COR-L47 (cell line): ENCODE measurements at places on chromosomes 2 and 18.

GRCh38 chr18:46222710-46223360 is 118.7 kb downstream of the HAUS1 start:
- DNase-seq = no peak

DNA sequence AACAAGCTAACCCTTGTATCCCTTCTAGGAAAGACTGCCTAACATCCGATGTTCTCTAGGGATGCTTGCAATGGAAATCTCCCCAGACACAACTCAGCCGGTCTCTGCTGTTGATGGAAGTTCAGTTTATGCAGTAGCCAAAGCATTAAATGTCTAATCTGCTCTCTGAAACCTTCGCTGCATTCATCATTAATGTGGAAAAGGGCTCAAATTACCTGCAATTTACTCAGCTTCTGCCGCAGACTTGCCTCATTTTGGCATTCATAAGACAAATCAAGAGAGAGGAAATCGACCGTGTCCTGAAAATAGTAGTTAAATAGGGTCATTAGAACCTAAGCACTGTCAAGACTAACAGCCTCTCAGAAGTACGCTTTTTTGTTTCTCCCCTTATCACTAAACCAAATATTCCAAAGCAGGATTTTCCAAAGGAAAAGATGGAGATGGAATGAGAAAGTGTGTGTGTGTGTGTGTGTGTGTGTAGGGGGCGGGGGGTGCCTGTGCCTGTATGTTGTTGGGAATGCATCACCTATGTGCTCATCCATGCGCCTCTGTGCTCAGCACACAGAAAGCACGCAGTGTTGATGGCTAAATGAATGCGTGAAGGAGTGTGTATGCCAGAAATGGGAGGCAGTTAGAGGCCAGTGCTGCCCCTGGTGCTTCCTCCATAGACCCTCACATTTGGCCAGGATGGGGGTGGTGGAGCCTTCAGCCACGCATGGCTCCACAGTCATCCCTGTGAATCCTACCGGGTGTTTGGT is 7.4 kb downstream of the LCT start:
- DNase-seq = peak; percentile 60

DNA sequence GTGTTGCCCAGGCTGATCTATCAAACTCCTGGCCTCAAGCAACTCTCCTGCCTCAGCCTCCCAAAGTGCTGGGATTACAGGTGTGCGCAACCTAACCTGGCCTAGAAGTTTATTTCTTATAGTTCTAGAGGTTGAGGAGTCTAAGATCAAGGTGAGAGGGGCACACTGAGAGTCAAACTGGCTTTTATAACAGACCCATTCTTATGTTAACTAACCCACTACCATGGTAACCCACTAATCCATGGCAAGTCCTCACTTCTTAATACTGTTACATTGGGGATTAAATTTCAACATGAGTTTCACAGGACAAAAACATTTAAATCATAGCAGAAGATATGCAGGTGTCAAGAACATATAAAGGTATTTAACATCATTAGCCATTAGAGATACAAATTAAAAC is 50.6 kb downstream of the MDH1 start:
- DNase-seq = no peak

- DNase-seq = no peak
Measured at GRCh38 chr2:53104263-53104662, 663.3 kb upstream of the CHAC2 start.

- peak; percentile 21 for DNase-seq
Measured at GRCh38 chr2:207474863-207475485, 54.8 kb upstream of the CREB1 start.

DNA sequence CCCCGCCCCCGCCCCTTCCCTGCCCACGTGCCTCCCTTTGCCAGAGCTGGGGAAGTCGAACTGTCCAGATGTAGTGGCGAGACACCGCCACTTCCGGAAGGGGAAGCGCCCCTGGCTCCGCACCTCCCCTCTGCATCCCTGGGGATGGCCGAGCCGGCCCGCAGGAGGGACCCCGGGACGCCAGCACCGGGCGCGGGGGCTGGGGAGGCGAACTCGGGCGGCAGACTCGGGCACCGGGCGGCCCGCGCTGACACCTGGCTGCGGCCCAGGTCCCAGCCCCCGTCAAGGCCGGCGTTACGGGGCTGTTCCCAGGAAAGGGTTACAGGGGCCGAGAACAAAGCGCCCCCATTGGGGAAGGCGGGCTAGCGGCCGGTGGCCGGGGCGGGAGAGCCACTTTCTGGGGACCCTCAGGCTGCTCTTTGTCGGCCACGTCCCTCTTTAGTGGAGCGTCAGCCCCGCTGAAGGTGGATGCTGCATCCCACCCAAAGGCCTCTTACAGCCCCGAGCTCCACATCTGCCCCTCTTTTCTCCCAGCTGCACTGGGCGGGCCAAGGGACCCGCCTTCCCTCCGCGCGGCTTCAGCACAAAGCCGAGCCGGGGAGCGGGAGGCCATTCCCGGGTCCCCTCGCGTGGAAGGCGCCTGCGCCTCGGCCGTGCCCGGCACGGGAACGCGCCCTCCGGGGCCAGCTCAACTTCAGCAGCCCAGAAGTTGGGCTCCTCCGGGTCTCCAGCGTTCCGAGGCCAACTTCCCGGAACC is 1.3 kb downstream of the SDC1 start:
- peak; percentile 68 for DNase-seq

DNA sequence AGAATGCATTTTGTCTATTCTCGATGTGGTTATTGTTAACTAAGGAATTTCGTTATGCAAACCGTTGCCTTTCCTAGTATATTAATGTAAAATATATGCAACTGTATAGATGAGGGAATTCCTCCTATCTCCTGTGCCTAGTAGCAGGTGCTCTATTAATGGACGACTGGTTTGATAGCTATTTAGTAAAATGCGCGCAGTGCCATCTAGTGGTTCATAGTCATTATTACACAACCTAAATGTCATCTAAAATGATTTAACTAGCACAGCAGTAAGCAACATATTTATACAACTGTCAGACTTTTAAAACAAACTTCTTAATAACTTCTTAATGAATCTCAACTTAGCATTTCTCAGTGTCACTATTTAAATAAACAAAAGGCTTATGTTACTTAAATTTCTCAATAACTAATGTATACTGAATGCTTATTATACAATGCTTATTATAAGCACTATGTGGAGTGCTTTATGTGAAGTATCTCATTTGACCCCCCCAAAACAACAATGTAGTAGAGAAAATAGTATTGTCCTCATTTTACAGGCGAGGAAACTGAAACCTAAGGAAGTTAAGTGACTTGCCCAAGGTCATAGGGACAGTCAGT is 77.9 kb downstream of the DTNA start:
- DNase-seq = peak; percentile 76

- no peak for DNase-seq
Measured at GRCh38 chr2:31132786-31133185, 5.5 kb downstream of the GALNT14 start.

GRCh38 chr2:61834893-61835292 is 19.0 kb downstream of the FAM161A start:
- no peak for DNase-seq

- DNase-seq = no peak
Measured at GRCh38 chr2:68044099-68044498, 18.7 kb downstream of the C1D start.

DNA sequence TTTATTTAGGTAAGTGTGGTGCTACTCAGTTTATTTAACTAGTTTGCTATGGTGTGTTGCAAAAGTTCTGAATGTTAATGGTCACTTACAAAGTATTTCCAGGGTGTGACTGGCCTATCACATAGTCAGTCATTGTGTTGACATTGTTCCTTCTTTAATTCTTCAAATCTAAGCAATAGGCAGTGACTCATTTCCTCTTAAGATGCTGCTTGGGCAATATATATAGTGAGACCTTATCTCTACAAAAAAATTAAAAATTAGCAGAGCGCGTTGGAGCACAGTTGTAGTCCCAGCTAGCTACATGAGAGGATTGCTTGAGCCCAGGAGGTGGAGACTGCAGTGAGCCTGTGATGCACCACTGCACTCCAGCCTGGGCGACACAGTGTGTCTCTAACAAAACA is 5.8 kb upstream of the CCDC88A start:
- no peak for DNase-seq

GRCh38 chr2:186603286-186603685 is 13.4 kb downstream of the ITGAV start:
- no peak for DNase-seq

DNA sequence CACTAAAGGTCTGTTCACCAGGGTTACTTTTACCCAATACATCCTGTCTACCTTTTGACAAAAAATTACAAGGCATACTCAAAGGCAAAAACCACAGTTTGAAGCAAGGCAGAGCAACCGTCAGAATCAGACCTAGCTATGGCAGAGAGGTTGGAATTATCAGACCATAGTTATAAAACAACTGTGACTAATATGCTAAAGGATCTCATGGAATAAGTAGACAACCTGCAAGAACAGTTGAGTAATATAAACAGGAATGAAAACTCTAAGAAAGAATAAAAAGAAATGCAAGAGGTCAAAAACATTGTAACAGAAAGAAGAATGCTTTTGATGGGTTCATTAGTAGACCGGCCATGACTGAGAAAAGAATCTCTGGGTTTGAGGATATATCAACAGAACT is 318.8 kb upstream of the KCNH7 start:
- DNase-seq = no peak

- no peak for DNase-seq
Measured at GRCh38 chr18:13910986-13911385, 4.3 kb downstream of the MC2R start.

DNA sequence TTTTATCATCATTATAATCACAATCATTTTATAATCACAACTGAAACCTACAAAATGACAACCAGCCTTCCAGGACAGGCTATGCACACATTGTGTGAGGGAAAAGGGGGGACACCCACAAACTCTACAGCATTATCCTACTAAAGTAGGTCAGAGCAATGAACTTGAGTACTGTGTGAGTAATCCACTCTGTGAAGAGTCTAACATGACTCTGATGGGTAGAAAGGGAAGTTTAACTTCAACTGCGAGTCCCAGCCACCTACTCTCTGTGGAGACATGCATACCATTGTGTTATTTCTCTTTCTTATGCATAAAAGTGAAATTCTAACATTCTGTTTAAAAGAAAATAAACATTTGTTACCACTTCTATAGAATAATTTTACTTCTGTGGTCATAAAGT is 177.9 kb downstream of the ZNF516 start:
- DNase-seq = no peak

DNA sequence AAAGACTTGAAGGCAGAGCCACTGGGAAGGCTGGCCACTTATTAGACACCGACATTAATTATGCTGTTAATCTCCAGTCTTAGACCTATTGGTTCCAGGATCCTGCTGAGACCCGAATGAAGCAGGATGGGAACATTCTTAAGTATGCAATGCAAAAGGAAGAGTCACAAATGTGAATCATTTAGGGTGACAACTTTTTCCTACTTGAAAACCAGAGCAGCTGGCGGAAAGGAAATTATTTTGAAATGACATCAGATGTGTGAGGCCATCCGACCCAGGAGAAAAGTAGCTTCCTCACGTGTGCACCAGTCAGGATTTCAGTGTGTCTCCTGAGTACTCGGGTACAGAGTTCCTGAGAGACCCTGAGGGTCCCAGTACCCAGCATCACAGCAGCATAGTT is 222.9 kb upstream of the NCKAP5 start:
- DNase-seq = no peak

GRCh38 chr2:222912776-222913175 is 51.9 kb downstream of the ACSL3 start:
- no peak for DNase-seq

DNA sequence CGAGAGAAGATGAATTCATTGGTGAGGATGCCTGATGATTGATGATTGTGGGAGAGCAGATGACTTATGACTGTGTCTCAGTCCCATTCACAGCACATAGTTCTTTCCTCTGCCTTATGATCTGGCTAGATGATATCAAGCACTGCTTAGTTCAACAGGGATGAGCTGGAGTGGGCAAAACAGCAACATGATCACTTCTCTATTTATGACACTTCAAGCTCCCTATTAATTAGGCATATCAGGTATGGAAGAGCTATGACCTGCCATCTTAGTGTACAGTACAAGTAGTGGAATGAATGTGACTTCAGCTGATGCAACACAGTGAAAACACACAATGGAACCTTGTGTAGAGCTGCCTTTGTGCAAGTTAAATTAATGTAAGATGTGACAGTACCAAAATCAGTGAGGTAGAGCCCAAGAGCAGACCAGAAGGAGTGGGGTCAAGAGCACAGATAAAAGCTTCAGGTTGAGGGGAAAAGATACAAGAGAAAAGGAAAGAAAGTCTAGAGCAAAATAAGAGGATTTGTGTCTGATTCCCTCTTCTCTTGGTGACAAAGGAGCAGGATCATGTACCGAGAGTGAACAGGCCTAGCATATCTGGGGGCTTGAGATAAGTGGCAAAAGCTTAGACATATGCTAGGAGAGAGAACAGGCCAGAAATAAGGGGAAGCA is 93.0 kb upstream of the MYO3B start:
- DNase-seq = no peak

- no peak for DNase-seq
Measured at GRCh38 chr2:127347015-127347414, 40.8 kb downstream of the MAP3K2 start.

GRCh38 chr2:113283704-113284284 is 5.1 kb upstream of the PAX8 start:
- no peak for DNase-seq

DNA sequence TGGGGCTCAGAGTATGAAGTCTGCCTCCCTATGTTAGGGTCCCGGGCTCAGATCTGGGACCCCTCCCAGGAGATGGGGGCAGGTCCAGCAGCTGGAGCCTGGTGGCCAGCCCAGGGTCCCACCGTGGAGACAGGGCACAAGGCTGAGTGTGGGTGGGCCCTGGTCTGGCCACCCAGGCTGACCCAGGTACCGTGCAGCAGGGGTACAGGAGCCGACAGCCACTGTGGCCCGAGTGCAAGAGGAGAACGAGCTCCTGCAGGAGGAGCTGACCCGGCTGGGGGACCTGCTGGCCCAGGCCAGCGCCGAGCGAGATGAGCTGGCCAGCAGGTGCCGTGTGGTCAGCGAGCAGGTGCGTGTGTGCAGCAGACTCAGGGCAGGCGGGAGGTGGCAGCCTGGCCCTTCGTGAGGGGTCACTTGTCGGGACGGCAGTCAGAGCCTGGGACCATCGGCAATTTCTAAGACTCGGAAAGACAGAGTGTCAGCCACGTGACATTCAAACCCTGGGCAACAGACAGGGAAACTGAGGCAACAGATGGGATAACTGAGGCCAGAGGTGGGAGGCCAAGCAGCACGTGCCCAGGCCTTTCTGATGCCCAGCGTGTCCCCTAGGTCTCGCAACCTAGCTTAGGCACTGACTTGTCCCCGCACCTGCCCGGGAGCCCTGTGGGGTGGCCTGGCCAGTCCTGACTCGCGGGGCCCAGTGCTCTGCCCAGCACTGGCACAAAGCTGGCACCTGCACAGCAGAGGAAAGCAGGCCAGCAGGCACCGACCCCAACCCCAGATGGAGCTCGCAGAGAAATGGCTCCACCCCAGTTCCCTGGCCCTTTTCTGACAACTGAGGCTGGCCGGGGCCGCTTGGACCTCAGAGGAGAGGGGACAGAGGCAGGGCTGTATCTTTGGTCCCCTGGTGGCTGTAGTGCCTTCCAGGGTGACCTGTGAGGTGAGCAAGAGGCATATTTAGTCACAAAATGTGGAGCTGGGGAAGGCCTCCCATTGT is 13.9 kb downstream of the CROCC2 start:
- DNase-seq = no peak

GRCh38 chr2:30139131-30139870 is 7.5 kb upstream of the YPEL5 start:
- no peak for DNase-seq
